ENCODE measurements at places on chromosomes 3 and 15. TPM values are rescaled to one million over a fixed set of nuclear protein-coding genes. Genes with fewer than 3 reads are reported as not detected.

PCOLCE2 gene
- total RNA-seq = 9.0 TPM

GASK1A gene
- total RNA-seq = 0.34 TPM

UNC45A gene
- 95.2 TPM for total RNA-seq

HTR3E gene
- not detected for total RNA-seq

PLOD2 gene
- total RNA-seq = 43.3 TPM

CHRD gene
- total RNA-seq = 0.34 TPM

FBXO40 gene
- total RNA-seq = not detected

OXTR gene
- total RNA-seq = 0.67 TPM

ASB14 gene
- not detected for total RNA-seq

RGMA gene
- total RNA-seq = 3.4 TPM

ZNF774 gene
- 1.00 TPM for total RNA-seq

CPNE9 gene
- not detected for total RNA-seq

PLA2G4F gene
- not detected for total RNA-seq

GPR160 gene
- total RNA-seq = 1.00 TPM

FETUB gene
- total RNA-seq = not detected

SH3GL3 gene
- not detected for total RNA-seq

RTP1 gene
- total RNA-seq = not detected

LRRK1 gene
- 11.6 TPM for total RNA-seq

CPLX3 gene
- total RNA-seq = not detected

RAB7A gene
- total RNA-seq = 162 TPM

GOLGA6L9 gene
- 0.69 TPM for total RNA-seq

NEIL1 gene
- total RNA-seq = 5.1 TPM

PLCH1 gene
- 2.1 TPM for total RNA-seq

Data from melanocyte of skin (primary cell).